ENCODE measurements at places on chromosomes 3 and 15.

GRCh38 chr3:184602372-184603150, 41.0 kb downstream of the EPHB3 start:
- DNase-seq: no peak

GRCh38 chr15:29822100-29822683, at the start of gene TJP1:
Gene TJP1 (minus strand): TSS chr15:29822468. CDS start chr15:29822028, 440 bp downstream.
- no peak for DNase-seq

- no peak for DNase-seq
Observed at GRCh38 chr3:18672561-18672960, 247.4 kb upstream of the SATB1 start.

- no peak for DNase-seq
Observed at GRCh38 chr3:67077656-67078055, 79.5 kb downstream of the KBTBD8 start.

DNA sequence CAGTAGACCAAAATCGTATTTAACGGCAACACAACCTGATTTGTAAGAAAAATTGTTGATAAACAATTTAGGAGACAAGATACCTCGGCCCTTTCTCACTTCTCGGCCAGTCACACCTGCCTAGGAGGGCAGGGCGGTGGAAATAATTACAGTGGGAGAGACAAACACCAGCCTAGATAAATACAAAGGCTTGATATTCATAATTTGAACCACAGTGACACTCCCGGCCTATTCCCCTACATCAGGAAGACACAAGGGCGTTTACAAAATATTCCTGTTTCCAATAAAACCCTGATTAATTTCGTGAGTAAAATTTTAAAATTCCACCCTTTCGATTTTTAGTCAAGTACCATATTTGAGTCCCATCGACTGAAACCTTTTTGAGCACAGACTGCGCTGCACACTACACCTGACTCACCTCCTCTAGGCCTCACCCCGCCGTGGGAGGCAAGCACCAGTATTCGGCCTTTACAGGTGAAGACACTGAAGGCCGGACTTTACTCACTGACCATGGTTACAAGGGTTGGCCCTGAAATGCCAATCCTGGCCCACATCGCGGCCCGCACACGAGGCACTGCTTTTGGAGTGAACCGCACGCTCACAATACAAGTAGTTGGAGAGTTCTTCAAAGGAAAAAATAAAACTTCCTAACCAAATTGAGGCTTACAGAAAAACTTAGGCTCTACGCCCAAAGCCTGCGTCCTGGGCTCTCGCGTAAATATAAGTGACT, 794 bp downstream of the ARPP19 start:
- peak; percentile 26 for DNase-seq

DNA sequence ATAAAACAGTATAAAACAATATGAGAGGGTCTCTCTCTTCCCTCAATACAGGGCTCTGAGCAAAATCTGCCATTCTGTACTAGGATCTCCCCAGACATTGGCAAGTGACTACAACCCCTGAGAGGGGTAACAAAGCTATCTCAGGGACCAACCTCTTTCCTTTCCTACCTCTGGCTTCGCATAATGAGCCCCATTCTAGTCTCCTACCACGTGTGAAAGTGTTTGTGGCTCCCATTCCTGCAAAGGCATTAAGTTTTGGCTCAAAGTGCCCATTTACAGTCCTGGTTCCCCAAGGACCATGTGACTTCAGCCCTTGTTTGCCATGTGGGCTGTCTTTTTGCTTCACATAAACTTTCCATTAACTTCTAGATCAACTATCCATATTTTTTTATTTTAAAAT, 46.4 kb downstream of the SCN11A start:
- no peak for DNase-seq

- no peak for DNase-seq
Observed at GRCh38 chr3:4290272-4290893, 12.8 kb upstream of the SETMAR start.

- no peak for DNase-seq
Observed at GRCh38 chr3:182889948-182890629, 90.2 kb downstream of the DCUN1D1 start.

- DNase-seq: no peak
Observed at GRCh38 chr3:139189943-139190342, 145.3 kb upstream of the PRR23C start.

- DNase-seq: no peak
Observed at GRCh38 chr3:33578325-33579177, 138.3 kb upstream of the UBP1 start.

DNA sequence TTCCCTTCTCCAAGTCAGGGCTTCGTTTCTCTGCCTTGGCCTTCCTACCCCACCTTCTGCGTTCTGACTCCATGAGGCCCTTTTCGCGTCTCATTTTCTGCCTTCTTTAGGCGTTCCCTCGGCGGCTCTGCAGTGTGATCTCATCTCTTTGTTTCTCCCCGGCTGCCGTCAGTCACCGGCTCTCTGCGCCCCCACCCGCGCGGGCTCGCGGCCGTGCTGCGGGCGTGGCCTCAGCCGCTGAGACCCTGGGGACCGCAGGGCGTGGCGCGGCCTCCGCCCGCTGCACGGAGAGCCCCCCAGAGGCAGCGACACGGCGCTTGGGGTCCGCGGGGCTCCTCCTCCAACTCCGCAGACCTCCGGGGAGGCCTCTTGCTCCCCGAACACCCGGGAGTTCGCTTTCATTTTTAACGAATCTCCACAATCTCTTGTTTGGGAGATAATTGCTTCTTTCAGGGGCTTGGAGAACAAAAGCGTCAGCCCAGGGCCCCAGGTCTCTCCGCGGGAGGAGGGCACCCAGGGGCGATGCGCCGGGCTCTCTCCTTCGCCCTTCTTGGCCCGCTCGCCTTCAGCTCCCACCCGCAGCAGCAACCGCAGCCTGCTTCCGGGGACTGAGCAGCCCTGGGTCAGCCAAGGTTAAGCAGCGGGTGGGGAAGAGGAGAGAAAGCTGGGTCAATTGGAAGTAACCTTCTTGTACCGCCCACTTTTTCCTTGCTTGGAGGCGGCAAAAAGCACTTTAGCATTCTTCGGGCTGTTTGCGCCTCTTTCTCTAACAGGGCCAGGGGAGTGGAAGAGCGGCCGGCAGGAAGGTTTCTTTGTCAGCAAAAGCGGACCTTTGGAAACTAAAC, 35.2 kb downstream of the GAP43 start:
- DNase-seq: peak; percentile 52

GRCh38 chr3:160747422-160747821, 8.6 kb upstream of the PPM1L start:
- DNase-seq: no peak

DNA sequence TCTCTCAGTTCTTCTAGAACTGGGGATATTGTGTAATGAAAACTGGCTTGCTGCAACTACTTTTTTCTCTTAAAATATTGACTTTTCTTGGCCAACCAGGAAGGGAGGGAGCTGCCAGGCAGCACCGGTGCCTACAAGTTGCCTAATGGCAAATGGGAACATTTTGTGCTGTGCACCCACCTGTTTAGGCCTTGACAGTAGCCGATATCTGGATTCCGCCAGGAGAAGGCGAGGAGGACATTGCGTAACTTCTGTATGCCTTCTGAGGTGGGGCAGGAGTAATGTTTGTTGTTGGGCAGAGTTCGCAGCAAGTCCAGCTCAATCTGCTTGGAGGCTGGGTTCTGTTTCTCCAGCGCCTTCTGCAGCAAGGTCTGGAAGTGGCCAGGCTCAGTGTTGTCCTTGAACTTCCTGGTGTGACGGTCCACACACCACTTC, 64.9 kb downstream of the TBC1D2B start:
- no peak for DNase-seq

GRCh38 chr15:68637767-68638404, 59.1 kb downstream of the CORO2B start:
- no peak for DNase-seq

DNA sequence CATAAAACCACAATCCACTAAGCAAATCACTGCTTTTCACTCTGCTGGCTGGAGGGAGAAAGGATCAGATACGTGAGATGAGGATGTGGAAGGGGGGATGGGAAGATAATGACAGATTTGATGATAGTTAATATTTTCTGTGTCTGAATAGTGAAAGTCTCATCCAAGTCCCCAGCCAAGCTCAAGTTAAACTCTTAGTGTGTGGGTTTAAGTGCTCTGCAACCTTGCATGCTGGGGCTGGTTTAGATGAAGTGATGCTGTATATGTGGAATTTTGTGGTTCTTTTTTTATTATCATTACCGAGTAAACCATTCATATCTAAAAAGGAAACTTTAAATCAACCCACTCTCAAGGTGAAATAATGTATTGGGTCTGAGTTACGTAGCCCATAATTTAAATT, 111.0 kb downstream of the TPRG1 start:
- DNase-seq: no peak

GRCh38 chr3:98662699-98663098, 69.3 kb upstream of the CPOX start:
- no peak for DNase-seq

DNA sequence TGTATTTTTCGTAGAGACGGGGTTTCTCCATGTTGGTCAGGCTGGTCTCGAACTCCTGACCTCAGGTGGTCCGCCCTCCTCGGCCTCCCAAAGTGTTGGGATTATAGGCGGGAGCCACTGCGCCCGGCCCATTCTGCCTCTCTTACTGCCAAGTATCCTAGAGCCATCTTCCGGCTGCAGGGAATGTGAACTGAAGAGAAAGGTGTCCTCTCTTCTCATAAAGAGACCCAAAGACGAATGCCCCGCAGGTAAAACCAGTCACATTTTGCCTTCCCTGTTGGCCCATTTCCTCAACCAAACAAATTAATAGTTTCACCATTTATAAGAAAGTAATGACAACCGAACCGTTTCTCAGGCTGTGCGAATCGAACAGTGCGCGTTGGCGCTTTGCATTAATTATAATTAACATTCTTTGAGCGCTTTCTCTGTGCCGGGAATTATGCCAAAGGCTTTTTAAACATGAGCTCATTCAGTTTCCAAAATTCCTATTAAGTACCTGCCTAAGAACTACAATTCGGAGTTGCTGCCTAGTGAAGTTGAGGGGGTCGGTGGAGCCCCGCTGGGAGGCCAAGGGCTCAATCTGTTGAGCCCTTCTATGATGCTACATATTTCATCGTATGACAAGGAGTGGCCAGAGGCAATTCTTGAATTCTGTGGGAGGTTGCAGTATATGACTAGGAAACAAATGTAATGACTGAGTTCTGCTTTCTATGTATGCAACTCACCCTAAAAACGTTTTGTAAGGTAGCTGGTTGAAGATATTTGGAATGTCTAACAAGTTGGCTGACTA, 819 bp upstream of the RPL24 start:
- no peak for DNase-seq

GRCh38 chr15:84681831-84682230, 23.8 kb upstream of the NMB start:
- DNase-seq: no peak

Measured in stimulated activated CD4-positive, alpha-beta T cell treated with anti-CD3 and anti-CD28 coated beads, Interleukin-2, amount 100 ng/mL, for 4 hours (primary cell).